Large intestine (tissue), 12 donors: ENCODE measurements at places on chromosomes 6 and 20.

GRCh38 chr6:104730450-104730849, 129.3 kb downstream of the HACE1 start:
- no peak for DNase-seq

DNA sequence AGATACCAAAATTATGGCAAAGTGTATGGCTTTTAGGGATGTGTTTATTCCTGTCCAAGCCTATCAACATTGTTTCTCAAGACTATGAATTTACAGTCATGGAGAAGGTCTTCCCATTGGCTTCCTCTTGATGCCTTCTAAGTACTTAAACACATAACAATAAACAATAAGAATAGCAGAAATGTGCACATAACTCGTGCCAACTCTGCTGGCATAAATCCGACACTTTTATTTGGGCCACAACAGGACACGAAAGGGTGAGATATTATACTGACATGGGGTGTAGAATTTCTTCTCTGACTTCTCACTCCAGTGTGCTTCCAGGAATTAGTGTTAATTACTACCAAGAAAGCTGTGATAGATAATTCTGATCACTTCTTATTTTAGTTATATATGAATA, 695.9 kb upstream of the SLC35B3 start:
- DNase-seq = no peak

DNA sequence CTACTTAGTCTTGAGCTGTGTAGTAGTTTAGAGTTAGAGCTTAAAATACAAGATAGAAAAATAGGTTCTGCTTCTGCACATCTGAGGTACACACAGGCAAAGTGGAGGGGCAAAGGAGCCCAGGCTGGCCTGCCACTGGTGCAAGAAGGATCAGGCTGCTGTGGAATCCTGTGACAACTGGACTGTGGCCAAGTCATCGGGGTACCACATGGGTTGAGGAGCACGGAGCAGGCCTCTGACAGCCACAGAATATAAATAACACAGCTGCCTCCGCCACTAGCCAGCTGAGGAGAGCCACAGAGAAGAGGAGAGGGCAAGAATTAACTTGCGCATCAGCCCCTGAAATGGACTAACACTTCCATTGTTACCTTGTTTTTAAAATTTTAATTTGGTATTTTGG, 206.0 kb upstream of the MARCKS start:
- no peak for DNase-seq

- no peak for DNase-seq
Observed at GRCh38 chr6:45514454-45515230, 136.9 kb upstream of the SUPT3H start.

GRCh38 chr6:144647406-144647964, 362.4 kb downstream of the UTRN start:
- DNase-seq = no peak

- DNase-seq = no peak
Observed at GRCh38 chr20:21464916-21465315, 48.9 kb downstream of the NKX2-2 start.

DNA sequence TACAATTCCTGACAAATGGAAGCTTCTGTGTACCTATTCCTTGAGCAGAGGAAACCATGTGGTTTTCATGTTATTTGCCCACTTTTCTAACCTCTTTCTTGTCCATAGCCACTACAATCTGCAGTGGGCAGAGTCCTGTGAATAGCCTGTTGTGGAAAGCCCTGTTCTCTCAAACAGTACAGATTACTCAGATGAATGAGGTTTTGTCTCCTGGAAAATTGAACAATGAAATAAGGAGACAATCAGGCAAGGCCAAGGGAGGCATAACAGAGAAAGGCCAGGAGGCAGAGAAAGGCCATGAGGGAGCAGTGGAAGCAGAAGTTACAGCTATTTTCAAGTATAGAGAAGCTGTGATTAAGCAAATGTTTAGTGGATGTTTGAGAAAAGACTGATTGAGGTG, 189.3 kb downstream of the GRIK2 start:
- no peak for DNase-seq

GRCh38 chr6:24214984-24215383, 89.0 kb downstream of the NRSN1 start:
- no peak for DNase-seq

GRCh38 chr6:37867756-37868446, 48.4 kb downstream of the ZFAND3 start:
- DNase-seq = no peak

DNA sequence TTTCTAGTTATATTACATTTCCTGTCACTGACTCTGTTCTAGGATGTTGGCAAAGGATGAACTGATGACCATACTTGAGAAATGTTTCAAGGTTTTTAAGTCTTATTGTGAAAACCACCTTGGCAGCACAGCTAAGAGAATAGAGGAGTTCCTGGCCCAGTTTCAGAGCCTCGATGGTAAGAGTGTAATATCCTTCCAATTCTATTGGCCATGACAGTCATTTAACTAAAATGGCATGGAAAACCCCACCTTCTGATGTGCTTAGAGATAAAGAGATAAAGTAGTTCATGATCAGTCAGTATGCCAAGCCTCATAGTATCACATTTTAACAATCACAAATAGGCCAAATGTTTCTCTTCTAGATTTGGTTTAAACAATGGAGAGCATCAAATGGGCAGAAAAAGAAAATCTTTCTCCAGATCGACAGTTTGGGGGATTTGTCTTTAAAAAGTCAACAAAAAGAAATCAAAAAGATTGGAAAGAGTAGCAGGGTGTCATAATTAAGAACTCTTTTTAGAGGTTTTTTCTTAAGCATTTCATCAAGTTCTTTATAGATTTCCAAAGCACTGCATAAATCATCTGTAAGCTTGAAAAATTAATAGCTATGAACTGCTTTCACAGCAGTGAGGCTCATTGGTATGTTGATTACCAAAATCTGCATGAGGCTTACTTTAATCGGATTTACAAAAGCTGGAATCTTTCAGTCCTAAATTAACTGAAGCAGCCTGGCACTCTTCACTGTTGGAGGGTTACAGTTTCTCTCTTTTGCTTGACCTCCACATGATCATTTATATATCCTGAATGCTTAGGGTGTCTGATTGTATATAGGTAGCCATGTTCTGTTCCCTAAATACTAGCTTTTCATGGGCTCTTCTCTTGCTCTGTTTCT, 48.7 kb downstream of the AKIRIN2 start:
- no peak for DNase-seq

DNA sequence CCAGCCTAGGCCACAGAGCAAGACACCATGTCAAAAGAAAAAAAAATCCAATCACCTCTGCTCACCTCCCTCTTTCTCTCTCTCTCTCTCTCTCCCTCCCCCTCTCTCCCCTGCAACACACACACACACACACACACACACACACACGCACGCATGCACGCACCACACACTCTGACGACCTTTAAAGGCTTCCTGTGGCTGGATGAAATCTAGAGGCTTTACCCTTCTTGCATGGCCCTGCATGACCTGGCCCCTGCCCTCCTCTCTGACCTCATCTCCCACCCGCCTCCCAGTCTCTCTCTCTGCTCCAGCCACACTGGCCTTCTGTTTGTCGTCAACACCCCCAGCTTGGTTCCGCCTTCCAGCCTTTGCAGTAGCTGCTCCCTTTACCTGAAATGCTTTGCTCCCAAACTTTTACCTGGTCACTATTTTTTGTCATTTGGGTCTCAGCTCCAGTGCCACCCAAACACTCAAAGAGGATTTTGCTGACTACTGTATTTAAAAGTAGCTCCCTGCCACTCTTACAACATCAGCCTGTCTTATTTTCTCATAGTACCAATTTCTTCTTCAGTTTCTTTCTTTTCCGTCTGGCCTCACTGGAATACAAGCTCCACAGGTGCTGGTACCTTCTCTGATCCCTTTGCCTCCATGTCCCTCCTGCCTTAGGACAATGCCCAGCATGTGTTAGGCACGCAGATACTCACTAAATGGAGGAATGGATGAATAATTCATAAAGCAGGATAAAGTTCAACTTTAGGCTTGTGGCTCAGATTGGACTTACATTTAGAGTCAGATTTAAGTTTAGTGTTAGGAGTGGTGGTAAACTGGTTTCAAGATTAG, 4.3 kb upstream of the LTA start:
- DNase-seq = no peak

DNA sequence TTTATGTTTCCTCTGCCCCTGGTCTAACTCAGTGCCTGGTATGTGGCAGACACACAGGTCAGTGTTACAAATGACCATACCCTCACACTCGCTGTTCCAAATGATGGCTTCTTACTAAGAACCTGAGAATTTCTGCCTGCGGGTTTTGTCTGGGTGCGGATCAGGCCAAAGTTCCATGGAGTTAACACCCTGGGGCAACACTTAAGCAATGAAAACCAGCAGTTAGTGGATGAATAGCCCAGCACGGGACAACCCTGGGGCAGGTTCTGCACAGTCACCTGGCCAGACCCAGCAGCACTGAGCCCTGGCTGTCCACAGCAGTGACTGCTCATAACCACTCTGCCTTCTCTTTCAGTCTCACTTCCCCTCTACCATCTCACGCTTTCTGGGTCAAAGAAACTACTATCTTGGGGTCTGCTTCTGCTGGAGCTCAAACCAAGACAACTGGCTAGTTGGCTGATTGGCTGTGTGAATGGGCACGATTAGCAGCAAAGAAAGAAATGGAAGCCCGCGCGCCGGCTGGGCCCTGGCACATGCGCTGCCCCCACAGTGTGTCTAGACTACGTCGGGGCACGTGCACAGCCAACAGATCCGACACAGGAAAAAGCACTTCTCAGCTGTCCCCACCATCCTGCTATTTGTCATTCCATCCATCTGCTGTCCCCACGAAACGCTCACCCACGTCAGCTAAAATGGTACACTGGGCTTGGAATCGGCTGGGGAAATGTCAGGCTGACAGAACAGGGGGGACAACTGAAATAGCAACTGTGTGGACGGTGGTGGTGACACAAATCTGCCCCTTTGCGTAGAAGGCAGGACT, 36.6 kb downstream of the MGME1 start:
- DNase-seq = peak; percentile 42

- no peak for DNase-seq
Observed at GRCh38 chr6:157479464-157480303, 98.7 kb downstream of the ZDHHC14 start.

DNA sequence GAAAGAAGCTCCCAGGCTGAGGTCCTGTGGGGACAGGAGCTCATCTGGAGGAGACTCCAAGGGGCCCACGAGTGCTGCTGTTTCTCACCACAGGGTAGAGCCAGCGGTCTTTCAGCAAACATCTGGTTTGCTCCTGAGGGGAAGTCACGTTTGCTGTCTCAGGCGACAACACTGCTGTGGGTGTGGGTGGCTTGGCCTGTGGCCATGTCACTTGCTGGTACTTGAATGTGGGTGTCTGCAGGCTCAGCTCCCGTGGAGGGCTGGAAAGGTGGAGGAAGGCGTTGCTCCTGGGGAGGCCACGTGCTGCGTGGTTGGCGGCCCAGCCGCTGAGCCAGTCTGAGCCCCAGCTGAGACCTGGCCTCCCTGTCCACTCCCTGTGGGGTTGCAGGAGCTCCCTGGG, 52.8 kb upstream of the MPC1 start:
- DNase-seq = no peak

GRCh38 chr6:129416337-129416990, 293.5 kb downstream of the ARHGAP18 start:
- no peak for DNase-seq

DNA sequence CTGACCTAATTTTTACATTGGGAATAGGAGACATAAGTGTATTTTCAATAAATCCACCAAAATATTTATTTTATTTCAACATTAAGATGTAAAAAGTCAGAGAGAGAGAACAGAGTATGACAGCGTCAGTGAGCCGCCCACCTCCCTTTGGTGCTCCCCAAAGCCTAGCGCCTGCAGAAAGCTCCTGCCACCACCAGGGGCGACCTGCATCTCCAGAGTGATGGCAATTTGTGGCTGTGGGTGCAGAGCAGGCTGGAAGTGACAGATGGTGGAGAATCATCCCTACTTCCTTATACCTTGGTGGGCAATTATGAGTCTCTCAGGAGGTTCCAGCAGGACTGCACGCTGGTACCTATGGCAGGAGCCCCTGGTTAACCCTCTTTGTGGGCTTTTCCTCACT, 87.3 kb downstream of the PTPRT start:
- DNase-seq = no peak

DNA sequence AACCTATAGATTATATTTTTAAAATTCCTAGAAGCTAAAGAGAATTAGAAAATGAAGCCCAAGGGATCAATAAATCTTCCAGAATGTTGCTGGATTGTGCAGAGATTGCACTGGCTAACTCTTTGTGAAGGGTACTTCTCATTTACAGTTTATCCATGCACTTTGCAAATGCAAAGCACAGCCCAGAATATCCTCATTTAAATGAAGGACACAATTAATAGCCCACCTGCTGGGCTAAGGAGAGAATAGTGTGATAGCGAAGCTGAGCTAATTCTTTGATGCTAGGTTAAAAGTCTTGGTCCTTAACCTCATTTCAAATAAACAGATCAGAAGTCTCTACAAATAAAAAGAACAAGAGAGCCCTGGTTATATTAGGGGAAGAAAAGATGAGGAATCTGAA, 72.5 kb downstream of the SMPDL3A start:
- DNase-seq = no peak

- no peak for DNase-seq
Observed at GRCh38 chr6:124888581-124889371, 73.5 kb upstream of the RNF217 start.
